Activated CD4-positive, alpha-beta memory T cell treated with anti-CD3 and anti-CD28 coated beads for 36 hours (primary cell): ENCODE measurements at places on chromosomes 2 and 18. TPM values are rescaled to one million over a fixed set of nuclear protein-coding genes. Genes with fewer than 3 reads are reported as not detected.
A peak's percentile ranks its signal among the peaks of the same experiment; 100 is the strongest.

DNA sequence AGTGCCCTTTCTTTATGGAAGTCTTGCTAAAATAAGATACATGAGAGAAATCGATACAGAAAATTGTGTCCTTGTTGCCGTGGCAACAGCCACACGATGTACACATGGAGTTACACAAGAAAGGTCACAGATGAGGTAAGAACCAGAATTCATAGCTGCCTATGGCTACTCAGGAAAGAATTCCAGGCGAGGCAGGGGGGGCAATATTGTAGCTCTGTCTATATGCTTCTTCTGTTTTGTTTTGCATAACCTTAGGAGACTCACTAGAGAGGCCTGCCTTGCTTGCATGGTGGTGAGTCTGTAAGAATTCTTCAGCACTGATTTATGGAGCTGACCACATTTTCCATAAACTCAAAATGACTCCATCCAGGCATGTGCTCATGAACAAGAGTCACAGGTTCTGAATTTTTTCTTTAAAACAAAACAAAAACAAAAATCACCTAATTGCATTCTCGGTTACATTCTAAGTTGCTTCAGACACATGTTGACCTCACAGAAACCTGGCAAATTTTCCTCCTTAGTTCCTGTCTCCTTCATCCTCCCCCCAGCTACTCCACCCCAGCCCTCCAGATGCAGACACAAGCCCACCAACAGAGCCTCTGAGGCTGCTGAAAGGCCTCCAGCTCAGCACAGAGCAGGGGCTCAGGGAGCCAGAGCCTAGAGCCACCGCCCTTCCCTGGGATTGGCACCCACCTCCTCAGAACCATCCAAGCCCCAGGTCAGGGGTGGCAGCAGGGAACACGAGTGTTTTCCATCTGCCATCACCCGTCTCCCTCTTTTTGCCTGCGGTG, 183.5 kb downstream of the ANTXR1 start:
- peaks cover 5% of the 10 kb centered on the region for H3K27me3 ChIP-seq
- DNase-seq: no peak
- H3K27ac ChIP-seq: no peak overlapping the region

DNA sequence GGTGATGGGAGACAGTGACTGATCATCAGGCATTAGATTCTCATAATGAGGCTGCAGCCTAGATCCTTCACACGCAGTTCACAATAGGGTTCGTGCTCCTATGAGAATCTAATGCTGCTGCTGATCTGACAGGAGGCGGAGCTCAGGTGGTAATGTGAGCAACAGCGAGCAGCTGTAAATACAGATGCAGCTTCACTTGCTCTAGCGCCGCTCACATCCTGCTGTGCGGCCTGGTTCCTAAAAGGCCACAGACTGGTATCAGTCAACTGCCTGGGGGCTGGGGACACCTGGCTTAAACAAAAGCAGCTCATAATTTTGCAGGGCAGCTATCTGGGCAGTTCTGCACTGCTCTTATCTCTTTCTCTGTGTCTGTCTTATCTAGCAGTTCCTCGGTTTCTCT, 20.4 kb upstream of the CD226 start:
- H3K4me1 ChIP-seq: peaks cover 16% of the 10 kb centered on the region
- H3K36me3 ChIP-seq: peaks cover 7% of the 10 kb centered on the region
- H3K27ac ChIP-seq: no peak overlapping the region
- no peak overlapping the region for H3K4me3 ChIP-seq
- DNase-seq: peak; percentile 69

GRCh38 chr18:32373995-32374394, 96.7 kb downstream of the GAREM1 start:
- no peak for DNase-seq
- no peaks in the 10 kb centered on the region for H3K4me1 ChIP-seq
- H3K4me3 ChIP-seq: no peak overlapping the region
- no peaks in the 10 kb centered on the region for H3K36me3 ChIP-seq
- no peaks in the 10 kb centered on the region for H3K27me3 ChIP-seq

GRCh38 chr18:59744271-59744721, 47.1 kb upstream of the CCBE1 start:
- no peak for DNase-seq
- no peaks in the 10 kb centered on the region for H3K27me3 ChIP-seq
- no peak overlapping the region for H3K4me3 ChIP-seq
- no peaks in the 10 kb centered on the region for H3K4me1 ChIP-seq
- H3K27ac ChIP-seq: no peak overlapping the region

DNA sequence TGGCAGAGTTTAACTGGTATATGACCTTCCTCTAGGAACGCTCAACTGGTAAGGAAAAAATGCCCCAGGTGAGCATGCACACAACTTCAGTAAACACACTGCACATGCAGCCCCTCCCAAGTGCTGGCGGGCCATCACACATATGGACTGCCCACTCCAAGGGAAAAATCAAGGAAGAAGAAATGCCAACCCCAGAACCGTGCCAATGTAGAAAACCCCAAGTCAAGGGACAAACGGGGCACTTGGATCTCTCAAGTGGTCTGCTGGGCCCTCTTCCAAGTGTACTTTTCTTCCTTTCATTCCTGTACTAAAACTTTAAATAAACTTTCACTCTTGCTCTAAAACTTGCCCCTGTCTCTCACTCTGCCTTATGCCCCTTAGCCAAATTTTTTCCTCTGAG, 76.4 kb upstream of the ACVR1 start:
- peaks cover 2% of the 10 kb centered on the region for H3K36me3 ChIP-seq
- no peak for DNase-seq
- H3K4me3 ChIP-seq: no peak overlapping the region

DNA sequence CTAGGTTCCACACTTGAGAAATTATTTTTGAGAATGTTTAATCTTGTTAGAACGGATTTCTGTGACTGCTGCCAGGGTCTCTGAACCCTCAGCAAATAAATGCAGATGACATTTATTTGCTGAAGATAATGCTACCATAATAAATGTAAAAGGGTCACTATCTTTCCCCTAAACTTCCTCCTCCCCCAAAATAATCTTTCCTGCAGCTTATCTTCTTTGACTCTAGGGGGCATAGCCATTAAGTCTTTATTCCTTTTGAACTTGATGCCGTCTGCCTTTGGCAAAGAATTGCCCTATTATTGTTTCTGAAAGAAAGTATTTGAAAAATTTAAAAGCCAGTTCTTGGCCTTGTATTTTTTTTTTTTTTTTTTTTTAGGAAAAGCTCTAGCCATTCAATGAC, 63.6 kb upstream of the ACSL3 start:
- H3K36me3 ChIP-seq: no peaks in the 10 kb centered on the region
- H3K4me3 ChIP-seq: no peak overlapping the region
- no peak overlapping the region for H3K27ac ChIP-seq
- H3K27me3 ChIP-seq: peaks cover 6% of the 10 kb centered on the region
- DNase-seq: no peak

- H3K4me1 ChIP-seq: peaks cover 27% of the 10 kb centered on the region
- no peak overlapping the region for H3K4me3 ChIP-seq
- H3K36me3 ChIP-seq: no peaks in the 10 kb centered on the region
These were observed 181.9 kb downstream of the TGIF1 start for GRCh38 chr18:3631887-3632286.

DNA sequence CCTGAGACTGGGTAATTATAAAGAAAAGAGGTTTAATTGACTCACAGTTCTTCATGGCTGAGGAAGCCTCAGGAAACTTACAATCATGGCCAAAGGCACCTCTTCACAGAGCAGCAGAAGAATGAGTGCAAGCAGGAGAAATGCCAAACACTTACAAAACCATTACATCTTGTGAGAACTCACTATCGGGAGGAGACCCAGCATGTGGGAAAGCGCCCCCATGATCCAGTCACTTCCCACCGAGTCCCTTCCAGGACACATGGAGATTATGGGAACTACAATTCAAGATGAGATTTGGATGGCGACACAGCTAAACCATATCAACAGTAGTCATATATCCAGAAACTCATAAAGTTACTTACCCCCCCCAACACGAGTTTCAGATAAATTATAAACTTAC, 28.6 kb downstream of the TLK1 start:
- DNase-seq: no peak
- no peak overlapping the region for H3K4me3 ChIP-seq
- H3K27me3 ChIP-seq: no peaks in the 10 kb centered on the region
- peaks cover 58% of the 10 kb centered on the region for H3K4me1 ChIP-seq

- no peak overlapping the region for H3K27ac ChIP-seq
- no peak for DNase-seq
- H3K27me3 ChIP-seq: no peaks in the 10 kb centered on the region
These were observed 893.5 kb upstream of the ZEB2 start for GRCh38 chr2:145413261-145414030.

GRCh38 chr2:199847181-199847864, 3.7 kb downstream of the FTCDNL1 start:
- H3K27ac ChIP-seq: no peak overlapping the region
- peaks cover 9% of the 10 kb centered on the region for H3K4me1 ChIP-seq
- H3K27me3 ChIP-seq: no peaks in the 10 kb centered on the region

DNA sequence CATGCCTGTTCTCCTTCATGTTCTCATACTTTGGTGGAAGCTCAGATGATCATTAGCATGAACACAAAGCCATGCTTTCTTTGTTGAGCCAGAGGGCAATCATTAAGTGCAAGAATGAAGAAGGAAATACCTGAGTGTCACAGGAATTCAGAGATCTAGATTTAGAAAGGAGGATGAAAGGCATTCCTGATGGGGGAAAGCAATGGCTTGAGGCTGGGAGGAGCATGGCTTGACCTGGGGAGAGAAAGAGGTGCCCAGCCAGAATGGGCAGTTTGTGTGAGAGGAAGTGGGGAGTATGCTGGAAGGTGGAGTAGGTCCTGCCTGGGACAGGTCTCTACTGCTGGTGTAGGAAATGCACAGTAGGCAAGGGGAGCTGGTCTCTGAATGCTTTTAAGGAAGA, 35.1 kb downstream of the SLC4A3 start:
- no peak overlapping the region for H3K4me3 ChIP-seq
- H3K27ac ChIP-seq: no peak overlapping the region
- no peaks in the 10 kb centered on the region for H3K36me3 ChIP-seq
- no peaks in the 10 kb centered on the region for H3K4me1 ChIP-seq
- peaks cover 18% of the 10 kb centered on the region for H3K27me3 ChIP-seq

DNA sequence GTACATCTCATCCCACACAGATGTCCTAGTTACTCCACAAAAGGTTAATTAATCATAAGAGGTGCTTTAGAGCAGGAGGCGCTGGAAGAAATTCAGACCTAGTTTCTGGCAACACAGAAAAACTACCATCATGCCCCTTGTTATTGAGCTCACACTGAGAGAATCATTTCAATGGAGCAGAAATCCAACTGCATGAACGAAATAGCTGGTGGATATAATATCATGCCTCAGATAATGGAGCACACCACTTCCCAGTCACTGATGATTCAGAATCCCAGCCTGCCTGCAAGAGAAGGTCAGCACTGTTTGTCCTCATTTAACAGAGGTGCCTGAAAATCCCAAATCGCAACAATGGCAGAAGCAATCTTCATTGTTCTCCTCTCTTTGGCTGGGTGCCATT, 125.8 kb upstream of the CREB1 start:
- H3K4me1 ChIP-seq: no peaks in the 10 kb centered on the region
- no peak overlapping the region for H3K27ac ChIP-seq
- no peak overlapping the region for H3K4me3 ChIP-seq
- no peak for DNase-seq

GRCh38 chr2:56018267-56018666, 94.7 kb upstream of the EFEMP1 start:
- no peaks in the 10 kb centered on the region for H3K36me3 ChIP-seq
- no peak for DNase-seq
- no peak overlapping the region for H3K27ac ChIP-seq
- H3K4me1 ChIP-seq: no peaks in the 10 kb centered on the region

The NEUROD1 gene
- total RNA-seq: not detected

The MAPK4 gene
- total RNA-seq: not detected

The FABP1 gene
- total RNA-seq: not detected

The IL1F10 gene
- total RNA-seq: not detected
